ENCODE measurements at places on chromosomes 3 and 15. TPM values are rescaled to one million over a fixed set of nuclear protein-coding genes. Genes with fewer than 3 reads are reported as not detected.

Gene HIGD2B
- not detected for total RNA-seq

Gene CHRNA3
- total RNA-seq, result 109 TPM

Gene ARPP21
- total RNA-seq, result 22.7 TPM

Gene CCDC39
- total RNA-seq, result 0.66 TPM
